Sciatic nerve (tissue), 2 donors: ENCODE measurements at places on chromosomes 1 and 21.
A peak's percentile ranks its signal among the peaks of the same experiment; 100 is the strongest.

GRCh38 chr1:29532285-29532684 is 296.0 kb downstream of the PTPRU start:
- peak; percentile 23 for DNase-seq

- DNase-seq, result no peak
Observed at GRCh38 chr1:247552231-247552630, 3.3 kb downstream of the GCSAML start.

GRCh38 chr1:160486453-160486852 is 36.6 kb downstream of the SLAMF6 start:
- no peak for DNase-seq

DNA sequence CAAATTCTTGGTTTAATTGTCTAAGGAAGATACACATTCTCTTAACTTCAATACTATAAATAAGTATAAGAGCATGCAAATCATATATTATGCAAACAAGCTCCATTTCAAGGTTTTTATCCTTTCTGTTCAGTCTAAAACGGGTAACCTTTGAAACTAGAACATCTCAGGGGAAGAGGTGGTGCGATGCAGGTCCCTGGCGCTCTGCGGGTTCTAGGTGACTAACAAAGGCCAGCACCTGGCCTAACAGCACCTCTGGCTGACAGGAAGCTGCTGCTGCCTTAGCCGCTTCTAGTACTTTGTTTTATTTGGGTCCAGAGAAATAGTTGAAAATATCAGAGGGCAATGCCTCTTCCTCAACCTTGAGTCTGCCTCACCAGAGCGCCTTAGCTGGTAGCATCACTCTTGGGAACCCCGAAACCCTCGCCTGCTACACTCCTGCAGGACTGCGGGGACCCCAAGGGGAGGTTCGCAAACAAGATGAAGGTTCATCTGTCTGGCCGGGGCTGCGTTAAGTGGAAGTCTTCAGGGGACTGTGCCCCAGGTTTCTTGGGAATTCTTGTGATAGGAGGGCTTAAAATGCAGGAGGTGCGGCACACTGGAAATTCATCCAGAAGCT is 45.5 kb downstream of the PRDM15 start:
- no peak for DNase-seq

- DNase-seq, result no peak
Observed at GRCh38 chr1:217029281-217030157, 306.3 kb upstream of the ESRRG start.
